ENCODE measurements at places on chromosomes 1 and 21.

DNA sequence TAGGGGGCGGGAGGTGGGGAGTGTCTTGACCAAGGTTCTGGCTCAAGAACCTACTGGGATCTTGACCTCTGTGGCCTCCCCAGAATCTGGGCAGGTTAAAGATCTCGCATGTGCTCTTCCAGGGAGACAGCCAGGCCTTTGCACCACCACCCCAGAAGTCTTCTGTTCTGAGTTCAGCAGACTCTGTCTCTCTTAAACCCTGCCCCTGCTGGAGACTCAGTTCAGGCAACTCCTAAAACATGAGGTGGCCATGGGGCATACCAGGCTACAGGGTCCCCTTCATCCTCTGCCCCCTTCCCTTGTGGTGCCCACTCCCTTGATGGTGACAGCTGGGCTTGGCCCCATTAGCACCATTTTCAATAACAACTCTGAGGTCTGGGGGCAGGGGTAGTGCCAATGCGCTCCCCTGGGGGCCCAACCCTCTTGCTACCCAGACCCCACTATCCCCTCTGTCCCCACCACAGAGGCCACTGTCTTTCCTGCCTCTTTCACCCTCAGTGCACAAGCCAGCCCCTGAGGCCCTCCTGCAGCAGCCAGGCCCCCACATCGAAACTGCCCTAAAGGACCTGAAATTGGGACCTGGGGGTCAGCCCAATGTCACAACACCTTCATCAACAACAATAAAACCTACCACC is 132.7 kb upstream of the RUNX3 start:
- DNase-seq: no peak

DNA sequence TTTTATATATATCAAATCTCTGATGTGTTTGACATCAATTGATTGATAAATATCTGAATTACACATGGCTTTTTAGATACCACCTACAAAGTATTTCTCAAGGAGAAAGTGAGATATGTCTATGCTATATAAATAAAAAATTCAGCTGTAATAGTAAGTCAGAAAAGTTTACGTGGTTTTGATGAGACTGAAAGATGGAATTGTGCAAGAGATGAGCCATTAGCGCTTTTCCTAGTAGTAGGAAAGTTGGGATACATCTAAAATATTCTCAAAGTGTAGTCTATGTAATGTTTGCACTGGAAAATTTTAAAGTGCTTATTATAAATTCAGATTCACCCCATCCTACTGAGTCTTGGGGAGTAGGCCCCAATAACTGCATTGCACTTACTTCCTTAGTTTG is 49.1 kb downstream of the SGIP1 start:
- DNase-seq: no peak

DNA sequence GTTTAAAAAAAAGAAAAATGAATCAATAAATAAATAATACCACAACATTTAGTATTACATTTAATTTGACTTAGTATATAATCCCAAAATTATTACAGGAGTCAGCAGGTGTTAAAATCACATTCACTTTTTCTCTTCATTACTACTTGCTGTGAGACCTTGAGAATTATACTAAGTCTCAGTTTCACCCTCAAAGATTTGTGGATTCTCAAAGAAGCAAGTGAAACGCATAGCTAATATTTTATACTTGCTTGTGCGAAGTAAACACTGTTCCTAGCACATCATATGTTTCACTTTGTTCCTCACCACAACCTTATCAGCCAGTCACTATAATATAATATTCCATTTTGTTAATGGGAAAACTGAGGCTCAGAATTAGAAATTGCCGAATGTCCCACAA is 4.0 kb downstream of the CLCA1 start:
- no peak for DNase-seq

DNA sequence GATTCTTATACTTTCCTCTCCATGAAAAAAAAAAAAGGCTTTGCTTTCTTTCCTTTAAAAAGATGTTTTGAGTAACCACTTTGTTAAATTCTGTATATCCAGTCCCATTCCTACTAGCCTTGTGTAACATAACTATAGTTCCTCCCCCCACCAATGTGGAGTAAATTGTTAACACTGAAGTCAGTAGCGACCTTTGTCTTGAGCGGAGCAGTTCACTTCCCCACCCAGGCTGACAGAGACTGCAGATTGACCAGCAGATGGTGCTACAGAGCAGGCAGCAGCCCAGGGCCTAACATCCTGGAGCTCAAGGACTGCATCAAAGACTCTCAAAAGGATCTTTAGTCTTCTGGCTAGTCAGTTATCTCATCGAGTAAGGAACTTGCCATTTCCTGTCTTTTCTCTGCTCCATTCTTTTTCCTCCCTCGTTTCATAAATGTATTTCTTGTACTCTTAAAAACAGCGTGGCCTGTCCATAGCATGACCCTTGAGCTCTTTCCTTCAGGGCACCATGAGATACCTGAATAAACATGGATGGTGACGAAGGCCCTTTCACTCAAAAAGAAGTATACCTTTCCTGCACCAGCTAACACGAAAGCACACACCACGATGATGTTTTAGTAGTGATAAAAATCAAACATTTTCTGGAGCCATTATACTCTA is 503.5 kb upstream of the PKN2 start:
- no peak for DNase-seq

- no peak for DNase-seq
Observed at GRCh38 chr1:168137515-168137821, 738 bp upstream of the GPR161 start.

DNA sequence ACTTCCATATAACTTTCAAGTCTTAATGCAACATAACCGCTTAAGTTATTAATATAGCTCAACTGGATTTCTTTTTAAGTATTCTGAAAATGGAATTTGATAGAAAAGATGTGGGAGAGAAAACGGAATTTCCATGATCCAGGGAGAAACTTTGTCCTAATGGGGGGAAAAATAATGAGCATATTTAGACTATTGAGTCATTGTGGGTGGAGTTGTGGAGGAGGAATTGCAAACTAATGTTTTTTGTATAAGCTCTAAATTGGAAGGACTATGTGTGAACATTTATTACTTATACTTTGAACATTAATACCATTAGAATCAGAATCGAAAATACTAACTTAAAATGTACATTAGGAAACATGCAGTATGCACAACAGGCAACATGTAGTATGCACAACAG is 159.9 kb upstream of the NEGR1 start:
- DNase-seq: no peak

DNA sequence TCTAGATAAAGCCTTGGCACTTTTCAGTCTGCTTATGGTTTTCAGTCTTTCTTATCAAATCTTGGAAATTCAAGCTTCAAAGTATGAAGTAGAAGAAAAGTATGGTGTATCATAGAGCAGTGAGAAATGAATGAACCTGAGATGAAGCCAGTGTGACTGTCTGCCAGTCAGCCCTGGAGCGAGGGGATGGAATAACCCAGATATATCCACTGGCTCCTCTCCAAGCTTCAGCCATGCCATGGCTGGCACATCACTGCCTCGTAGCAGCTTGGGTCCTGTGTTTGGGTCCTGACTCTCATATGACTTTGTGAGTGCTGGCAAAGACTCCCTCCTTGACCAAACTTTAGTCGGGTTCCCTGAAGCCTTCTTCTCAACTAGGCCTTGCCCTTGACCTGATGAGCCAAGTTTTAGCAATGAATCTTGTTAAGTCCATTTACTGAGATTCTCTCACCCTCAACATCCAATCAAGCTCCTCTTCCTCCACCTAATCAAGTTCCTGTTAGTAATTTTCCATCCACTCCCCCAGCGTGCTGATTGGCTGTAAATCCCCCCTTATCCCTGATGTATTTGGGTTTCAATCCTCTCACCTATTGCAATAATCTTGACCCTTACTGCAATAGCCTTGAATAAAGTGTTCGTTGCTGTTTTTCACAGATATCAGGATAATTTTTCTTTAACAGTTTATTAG is 62.5 kb upstream of the PRDX6 start:
- DNase-seq: no peak

DNA sequence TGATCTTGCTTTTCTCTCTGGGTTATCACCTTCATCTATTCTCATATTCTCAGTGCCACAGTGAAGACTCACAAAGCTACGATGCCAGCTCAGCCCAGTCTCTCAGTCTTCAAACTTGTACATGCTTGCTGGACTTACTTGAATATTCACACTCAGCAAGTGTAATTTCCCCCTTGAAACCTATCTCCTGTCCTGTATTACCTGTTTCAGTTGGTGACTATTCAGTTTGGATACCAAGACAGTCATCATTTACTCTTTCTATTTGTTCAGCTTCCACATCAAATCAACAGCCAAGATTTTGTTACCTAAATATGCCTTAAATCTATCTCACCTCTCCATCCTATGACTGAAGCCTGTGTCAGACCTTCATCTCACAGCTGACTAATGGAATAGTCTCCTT is 209.7 kb downstream of the LRRC7 start:
- DNase-seq: no peak

- no peak for DNase-seq
Observed at GRCh38 chr1:99481391-99481996, 164.4 kb upstream of the PALMD start.

- no peak for DNase-seq
Observed at GRCh38 chr1:3275471-3276340, 178.8 kb upstream of the ARHGEF16 start.

GRCh38 chr1:63635681-63636080 is 42.5 kb downstream of the PGM1 start:
- DNase-seq: no peak

DNA sequence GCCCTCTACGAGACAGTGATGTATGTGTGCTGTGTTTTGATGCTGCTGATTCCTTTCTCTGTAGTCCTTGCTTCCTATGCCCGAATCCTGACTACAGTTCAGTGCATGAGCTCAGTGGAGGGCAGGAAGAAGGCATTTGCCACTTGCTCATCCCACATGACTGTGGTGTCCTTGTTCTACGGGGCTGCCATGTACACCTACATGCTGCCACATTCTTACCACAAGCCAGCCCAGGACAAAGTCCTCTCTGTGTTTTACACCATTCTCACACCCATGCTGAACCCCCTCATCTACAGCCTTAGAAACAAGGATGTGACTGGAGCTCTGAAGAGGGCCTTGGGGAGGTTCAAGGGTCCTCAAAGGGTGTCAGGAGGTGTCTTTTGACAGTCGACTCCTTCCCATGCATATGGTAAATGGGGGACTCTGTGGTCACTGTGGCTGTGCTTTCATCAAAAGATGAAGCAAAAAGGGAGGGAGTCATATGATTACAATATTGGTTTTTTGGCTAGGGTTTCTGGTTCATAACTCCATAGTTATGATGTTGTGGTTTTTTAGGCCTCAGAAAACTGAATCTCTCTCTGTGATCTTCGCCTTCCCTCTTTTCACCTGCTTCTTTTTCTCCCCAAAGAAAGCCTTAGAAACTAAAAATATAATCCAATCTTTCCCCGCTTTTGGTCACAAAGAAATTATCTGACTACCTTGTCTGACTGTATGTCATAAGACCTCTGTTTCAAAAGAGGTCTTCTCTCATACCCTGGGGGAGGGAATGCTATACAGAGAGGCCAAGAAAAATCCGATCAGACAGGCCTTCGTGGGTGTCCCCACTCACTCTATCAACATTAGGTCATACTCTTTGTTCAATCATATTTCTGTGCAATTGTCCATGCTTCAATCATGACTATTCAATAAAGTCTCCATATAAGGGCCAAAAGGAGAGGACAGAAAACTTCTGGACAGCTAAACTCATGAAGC is 4.2 kb downstream of the OR2T1 start:
- no peak for DNase-seq

GRCh38 chr1:200038325-200038980 is 10.9 kb downstream of the NR5A2 start:
- no peak for DNase-seq

- DNase-seq: no peak
Observed at GRCh38 chr21:35606578-35606977, 453.7 kb downstream of the SETD4 start.

- DNase-seq: no peak
Observed at GRCh38 chr21:29407571-29407970, 108.8 kb downstream of the BACH1 start.

GRCh38 chr1:225435957-225436392 is 8.1 kb upstream of the LBR start:
- DNase-seq: no peak

- no peak for DNase-seq
Observed at GRCh38 chr21:38804030-38804788, 1.5 kb upstream of the ETS2 start.

Measured in 8988T (cell line).